ENCODE measurements at places on chromosomes 1 and 21. TPM values are rescaled to one million over a fixed set of nuclear protein-coding genes. Genes with fewer than 3 reads are reported as not detected.

DNA sequence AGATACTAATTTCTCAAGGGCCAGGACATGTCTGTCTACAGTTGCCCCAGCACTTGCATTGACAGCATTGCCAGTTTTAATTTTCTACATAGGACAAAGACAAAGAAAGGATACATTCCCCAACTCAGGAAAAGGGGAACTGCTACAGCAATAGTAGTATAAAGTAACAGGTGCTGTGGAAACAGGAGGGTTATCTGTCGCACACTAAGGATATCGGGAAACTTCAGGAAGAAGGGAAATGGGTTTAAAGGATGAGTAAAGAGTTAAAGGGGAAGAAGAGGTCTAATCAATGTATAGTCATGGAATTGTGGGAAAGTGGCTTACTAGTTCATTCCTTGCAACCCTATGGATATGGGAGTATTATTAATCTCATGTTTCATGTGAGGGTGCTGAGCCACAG, 16.2 kb downstream of the SYNC start:
- no peak for DNase-seq

The KIF17 gene
- 1.6 TPM for total RNA-seq

GRCh38 chr1:159211331-159212136, 6.9 kb downstream of the ACKR1 start:
- peak; percentile 74 for DNase-seq

DNA sequence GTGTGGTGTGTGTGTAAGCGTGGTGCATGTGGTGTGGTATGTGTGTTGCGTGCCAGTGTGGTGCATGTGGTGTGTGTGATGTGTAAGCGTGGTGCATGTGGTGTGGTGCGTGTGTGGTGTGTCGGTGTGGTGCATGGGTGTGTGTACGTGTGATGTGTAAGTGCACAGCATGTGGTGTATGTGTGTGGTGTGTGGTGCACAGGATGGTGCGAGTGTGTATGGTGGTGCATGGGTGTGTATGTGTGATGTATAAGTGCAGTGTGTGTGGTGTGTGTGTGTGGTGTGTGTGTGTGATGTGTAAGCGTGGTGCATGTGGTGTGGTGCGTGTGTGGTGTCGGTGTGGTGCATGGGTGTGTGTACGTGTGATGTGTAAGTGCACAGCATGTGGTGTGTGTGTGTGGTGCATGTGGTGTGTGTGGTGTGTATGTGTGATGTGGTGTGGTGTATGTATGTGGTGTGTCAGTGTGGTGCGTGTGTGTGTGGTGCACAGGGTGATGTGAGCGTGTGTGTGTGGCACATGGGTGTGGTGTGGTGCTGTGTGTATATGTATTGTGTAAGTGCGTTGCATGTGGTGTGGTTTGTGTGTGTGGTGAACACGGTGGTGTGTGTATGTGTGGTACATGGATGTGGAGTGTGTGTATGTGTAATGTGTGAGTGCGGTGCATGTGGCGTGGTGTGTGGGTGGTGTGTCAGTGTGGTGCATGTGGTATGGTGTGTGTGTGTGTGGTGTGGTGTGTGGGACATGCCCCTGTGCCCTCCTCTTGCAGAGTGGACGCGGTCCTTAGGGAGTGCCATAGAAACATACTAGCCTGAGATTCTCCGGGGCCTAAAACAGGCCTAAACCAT, 1.1 kb upstream of the C2CD2 start:
- no peak for DNase-seq

- no peak for DNase-seq
These were observed 276.8 kb upstream of the TMEM51 start for GRCh38 chr1:14876747-14877146.

DNA sequence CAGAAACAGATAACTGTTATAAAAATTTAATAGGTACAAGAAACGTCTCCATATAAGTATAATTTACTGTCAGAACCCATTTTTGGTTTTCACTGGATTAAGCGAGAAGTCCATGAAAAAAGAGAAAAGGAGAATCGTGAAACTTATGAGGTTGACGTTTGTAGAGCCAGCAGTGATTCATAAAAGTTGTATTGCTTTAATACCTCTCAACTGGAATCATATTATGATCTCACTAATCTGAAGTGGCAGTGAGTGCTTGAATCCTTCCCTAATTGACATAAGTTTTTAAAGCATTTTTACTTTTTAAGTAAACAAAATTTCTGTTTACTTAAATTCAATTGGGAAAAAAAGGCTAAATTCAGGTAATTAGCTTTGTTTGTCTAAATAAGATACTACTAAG, 315.3 kb downstream of the TPR start:
- no peak for DNase-seq

GRCh38 chr1:225514671-225515081, 86.8 kb upstream of the LBR start:
- DNase-seq: peak; percentile 28

DNA sequence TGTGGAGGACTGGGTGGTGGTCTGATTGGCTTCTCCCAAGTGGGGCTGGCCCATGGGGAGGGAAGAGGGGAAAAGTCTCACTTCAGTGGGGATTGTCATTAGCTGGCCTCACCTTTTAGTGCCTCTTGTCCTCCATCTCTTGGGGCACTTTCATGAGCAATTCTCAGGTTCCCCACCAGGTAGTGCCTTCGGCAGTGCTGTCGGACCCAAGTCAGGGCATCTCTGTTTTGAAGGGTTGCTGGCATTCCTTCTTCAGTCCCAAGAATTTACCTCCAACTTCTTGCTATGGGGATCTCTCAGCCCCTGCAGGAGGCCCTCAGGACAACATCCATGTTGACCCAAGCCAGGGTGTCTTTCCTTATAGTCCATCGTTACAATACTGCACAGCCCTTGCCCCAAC, 54.7 kb upstream of the F3 start:
- DNase-seq: no peak

DNA sequence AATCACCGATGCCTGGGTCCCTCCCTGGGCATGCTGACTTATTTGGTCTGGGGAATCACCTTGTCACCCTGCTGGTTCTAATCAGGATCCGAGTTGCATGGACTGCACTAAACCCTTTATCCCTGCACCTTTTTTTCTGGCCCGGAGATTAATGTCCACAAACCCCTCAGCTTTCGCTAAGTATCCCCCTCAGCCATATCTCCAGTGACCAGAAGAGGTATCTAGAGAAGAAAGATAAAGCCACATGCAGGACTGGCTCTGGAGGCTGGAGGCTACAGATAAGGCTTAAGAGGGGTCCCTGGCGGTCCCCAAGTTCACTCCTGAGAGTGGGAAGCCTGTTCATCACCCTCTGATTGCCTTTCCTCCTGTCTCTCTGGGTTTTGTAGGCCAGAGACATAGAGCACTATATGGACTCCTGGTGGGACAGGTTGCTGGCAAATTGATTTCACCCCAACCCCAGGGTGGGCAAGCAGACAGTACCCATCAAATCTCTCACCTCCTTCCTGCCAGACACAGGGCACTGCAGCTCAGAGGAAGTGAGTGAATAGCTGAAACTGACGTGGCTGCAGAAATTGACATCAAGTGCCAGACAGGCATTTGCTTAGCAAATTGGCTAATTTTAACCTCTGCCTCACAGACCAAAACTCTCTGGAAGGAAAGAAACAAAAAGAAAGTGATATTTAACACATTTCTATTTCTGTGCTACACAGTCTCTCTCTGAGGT, 38.8 kb downstream of the HMGB4 start:
- no peak for DNase-seq

DNA sequence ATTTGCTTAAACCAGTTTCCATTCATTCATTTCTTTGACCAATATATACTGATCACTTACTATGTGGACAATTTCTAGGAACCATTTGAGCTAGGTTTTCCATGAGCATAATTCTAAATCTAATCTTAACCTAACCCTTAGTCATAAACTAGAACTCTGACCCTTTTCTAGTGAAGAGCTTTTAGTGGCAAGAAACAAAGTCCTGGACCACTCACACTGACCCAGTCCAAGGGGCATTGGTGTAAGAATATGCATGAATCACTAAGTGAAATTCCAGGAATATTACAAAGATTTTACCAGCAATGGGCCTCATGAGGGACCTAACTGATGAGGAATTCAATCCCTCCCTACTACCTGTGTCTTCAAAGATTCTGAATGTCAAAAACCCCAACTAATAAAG, 40.6 kb upstream of the SLC2A1 start:
- DNase-seq: no peak

DNA sequence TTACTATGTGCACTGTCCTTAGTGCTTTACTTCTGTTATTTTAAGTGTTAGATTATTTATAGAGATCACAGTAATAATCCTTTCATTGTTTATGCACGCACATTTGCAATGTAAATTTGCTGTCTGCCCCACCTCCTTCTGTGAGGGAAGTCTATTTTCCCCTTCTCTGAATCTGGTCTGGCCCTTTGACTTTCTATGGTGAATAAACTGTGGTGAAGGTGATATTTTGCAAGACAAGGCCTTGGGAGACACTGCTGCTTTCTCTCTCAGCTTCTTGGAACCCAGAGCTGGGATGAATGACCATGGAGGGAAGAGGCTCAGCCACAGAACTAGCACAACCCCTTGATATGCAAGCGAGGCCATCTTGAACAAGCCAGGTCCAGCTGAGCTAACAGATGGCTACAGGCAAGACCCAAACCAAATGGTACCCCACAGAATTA, 156.3 kb downstream of the ST6GALNAC3 start:
- no peak for DNase-seq

DNA sequence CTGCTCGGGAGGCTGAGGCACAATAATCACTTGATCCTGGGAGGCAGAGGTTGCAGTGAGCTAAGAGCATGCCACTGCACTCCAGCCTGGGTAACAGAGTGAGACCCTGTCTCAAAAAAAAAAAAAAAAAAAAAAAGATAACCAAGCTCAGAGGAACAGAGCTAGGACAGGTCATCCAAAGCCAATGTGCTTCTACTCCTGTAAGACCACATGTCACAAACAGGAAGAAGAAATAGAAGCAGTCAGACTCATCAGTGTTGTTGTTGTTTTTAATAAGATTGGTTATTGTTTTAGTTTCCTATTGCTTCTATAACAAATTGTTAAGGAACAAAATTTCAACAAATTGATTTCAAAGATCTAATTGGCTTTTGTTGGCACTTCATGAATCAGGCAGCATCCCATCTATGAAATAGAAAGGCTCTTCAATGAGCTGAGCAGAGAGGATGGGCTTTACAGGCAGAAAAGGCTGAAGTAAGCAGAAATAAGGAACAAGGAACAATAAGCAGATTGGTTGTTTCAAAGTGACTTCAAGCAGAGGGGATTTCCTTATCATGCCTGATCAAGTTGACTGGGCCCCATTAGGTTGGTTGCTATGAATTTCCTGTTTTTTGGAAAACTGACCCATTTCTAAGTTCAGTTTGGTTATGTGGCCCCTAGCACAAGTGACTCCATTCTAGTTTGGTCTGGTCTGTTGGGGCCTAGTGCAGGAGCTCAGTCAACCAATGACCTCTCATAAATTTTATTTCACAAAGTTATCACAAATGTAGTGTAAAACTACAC, 6.0 kb upstream of the AKNAD1 start:
- DNase-seq: no peak

DNA sequence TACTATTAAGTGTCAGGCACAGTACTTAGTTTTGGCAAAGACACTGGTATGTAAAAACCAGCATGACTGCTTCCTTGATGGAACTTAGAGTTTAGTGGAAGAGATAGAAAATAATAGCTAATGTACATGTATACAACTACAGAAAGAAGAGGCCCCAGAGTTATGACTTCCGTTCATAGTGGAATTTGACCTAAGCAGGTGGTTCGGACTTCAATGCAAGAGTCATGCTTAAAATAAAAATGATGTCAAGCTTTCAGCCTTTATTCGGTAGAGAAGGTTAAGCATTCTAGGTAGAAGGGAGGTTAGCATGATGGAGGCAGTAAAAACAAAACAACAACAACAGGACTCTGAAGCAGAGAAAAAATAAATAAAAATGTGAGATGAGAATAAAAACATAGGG, 165.9 kb downstream of the KCNT2 start:
- no peak for DNase-seq

- DNase-seq: no peak
These were observed 119.3 kb upstream of the ZC3H12A start for GRCh38 chr1:37354876-37355650.

The SPRR5 gene
- not detected for total RNA-seq

The PTGS2 gene
- not detected for total RNA-seq

DNA sequence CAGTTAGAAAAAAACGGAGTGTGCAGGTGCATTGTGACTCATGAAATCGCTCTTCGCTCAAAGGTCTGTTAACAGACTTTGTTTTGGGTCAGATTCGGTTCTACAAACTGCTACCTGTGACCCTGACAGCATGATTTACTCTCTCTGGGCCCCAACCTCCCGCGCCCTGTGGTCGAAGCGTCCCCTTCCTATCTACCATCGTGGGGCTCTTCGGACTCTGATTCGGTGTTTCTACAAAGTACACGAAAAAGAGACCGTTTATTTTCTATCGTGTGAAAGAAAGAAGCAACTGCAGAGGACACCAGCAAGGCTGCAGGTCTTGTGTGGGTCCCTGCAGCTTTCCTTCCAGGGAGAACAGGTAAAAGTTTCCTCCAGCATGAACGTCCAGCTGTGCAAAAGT, 29.4 kb upstream of the SLC19A1 start:
- DNase-seq: no peak
